Effector CD4-positive, alpha-beta T cell (primary cell): ENCODE measurements at places on chromosomes 3 and 15.

- no peak for DNase-seq
Measured at GRCh38 chr15:96234109-96234892, 96.2 kb upstream of the NR2F2 start.

DNA sequence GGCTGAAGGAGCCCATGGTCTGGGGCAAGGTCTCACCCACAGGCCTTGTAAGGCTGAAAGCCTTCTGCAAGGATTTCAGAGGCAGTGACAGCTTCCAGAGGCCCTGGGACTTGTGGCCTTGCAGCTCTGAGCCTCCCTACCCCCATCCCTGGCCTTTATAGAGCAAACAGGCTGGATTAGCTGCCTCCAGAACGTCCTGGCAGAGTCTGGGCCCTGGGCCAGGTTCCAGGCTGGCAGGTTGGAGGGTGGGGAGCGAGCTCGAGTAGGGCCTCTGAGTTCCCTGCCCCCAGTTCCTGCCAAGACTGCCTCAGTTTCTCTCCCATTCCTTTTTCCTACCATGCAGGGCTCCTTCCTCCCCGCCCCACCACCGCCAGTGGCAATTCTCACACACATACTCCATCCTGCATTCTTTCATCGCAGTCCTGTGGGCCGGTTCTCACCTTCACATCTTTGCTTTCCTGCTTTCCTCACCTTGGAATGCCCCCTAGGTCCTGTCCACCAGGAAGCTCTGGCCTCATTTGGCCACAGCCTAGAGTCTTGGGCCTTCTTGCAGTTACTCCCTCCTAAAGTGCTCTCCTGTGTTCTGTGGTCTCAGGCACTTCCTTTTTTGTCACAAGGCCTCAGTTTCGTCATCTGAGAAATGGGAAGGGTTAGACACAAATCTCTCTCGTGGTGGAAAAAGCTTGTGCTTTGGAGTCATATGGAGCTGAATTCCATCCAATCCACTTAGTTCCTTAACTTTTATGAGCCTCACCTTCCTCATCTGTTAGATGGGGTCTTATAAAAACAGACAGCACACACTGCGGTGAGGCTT lies 2.7 kb downstream of the LMAN1L start:
- no peak for DNase-seq

- DNase-seq, result no peak
Measured at GRCh38 chr3:173957646-173958045, 560.1 kb downstream of the NLGN1 start.

DNA sequence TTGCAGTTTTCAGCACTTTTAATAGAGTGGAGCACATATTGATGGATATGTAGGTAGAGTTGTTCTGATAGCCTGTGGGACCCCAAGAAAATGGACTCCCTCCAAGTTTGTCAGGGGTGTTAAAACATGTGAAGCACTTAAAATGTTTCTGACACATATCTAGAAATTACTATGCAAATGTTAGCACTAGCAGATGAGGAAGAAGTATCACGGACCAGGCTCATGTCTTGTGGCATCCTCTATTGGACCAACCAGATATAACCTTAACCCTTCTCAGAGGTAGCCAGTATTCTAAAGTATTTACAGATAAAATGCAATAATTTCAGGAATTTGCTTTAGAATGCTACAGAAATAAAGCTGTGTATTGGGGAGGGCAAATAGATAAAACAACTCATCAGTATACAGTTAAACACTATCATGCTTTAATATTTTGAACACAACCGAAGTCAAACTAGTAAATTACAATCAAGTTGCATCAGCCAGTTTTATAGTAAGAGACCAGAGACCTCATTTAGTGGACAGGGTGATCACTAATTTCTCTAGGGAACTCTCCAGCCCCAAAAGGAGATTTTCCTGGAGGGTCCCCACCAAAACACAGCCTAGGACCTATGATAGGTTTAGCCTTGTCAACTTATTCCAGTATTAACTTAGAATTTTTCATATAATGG lies 57.2 kb upstream of the FBN1 start:
- no peak for DNase-seq

- DNase-seq, result no peak
Measured at GRCh38 chr3:164612751-164613150, 465.5 kb downstream of the SI start.

DNA sequence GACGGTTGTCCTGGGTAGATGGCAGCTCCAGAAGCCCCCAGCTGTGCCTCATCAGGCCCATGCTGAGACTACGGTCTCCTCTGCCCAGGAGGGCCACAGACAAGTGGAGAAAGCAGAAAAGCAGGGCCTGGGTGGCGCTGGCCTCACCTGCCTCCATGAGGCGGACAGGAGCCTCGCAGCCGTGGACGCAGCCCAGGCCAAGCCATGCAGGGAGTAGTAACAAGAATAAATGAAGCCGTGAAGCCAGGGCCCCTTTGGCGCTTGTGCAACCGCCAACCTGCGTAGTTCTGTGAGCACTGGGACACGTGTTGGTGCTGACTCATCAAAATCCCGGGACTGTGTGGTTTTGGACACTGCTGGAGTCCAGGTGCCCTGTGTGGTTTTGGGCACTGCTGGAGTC lies 12.3 kb upstream of the MUC4 start:
- DNase-seq, result no peak

DNA sequence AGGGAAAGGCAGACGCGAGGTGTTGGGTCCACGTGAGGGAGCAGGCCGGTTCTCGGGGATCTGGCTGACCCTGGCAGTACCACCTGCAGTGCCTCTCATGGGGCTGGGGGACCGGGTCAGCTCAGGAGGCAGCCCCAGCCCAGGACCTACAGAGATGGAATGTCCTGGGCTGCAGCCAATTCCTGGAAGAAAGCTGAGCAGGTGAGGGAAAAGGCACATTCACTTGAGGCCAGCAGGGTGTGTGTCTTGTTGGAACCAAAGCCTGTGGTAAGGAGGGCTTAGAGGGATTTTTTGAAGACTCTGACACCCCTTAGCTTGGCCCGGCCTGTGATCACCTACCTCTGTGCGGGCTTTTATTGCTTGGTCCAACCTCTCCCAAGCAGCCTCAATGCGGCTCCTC lies 15.8 kb downstream of the PLA2G4B start:
- no peak for DNase-seq

DNA sequence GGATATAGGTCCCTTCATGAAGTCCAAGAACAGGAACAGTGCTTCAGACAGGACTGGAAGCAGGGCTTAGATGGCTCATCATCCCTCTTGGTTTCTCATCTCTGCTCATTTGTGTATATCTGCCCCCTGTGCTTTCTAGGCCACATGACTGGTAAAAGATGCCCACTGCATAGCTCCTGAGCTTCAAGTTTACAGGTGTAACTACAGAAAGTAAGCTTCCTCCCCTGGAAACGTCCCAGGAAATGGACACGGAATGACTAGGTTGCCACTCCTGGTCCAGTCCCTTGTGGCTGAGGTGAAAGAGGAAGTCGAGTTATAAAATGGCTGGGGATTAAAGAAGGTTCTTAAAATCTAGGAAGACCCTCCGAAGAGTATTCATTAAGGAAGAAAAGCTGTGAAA lies 32.5 kb downstream of the MYO5A start:
- no peak for DNase-seq

DNA sequence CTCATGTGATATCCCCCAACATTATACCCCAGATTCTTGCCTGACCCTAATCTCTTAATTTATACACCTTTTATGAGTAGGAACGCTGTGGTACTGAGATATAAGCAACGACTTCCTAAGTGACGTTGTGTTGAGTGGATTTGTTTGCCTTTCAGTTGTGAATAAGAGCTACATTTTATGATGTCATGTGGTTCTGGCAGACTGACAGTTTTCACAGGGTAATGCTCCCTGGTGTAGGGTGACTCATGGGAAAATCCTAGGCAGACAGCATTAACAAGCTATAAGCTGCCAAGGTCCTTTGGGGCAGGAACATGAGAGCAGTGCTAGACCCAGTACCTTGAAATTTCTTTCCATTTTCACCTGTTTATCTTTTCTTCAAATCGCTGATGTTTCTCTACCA lies 11.2 kb downstream of the C3orf52 start:
- no peak for DNase-seq

DNA sequence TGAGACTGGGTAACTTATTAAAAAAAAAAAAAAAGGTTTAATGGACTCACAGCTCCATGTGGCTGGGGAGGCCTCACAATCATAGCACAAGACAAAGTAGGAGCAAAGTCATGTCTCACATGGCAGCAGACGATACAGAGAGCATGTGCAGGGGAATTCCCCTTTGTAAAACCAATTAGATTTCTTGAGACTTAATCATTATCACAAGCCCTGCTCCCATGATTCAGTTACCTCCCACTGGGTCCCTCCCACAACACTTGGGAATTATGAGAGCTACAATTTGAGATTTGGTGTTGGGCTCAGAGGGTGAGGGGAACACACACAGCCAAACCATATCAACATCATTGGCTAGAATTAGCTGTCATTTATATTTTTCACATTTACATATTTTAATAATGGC lies 221.0 kb downstream of the RSRC1 start:
- no peak for DNase-seq

GRCh38 chr15:78976691-78977090 lies 31.8 kb upstream of the CTSH start:
- DNase-seq, result no peak

DNA sequence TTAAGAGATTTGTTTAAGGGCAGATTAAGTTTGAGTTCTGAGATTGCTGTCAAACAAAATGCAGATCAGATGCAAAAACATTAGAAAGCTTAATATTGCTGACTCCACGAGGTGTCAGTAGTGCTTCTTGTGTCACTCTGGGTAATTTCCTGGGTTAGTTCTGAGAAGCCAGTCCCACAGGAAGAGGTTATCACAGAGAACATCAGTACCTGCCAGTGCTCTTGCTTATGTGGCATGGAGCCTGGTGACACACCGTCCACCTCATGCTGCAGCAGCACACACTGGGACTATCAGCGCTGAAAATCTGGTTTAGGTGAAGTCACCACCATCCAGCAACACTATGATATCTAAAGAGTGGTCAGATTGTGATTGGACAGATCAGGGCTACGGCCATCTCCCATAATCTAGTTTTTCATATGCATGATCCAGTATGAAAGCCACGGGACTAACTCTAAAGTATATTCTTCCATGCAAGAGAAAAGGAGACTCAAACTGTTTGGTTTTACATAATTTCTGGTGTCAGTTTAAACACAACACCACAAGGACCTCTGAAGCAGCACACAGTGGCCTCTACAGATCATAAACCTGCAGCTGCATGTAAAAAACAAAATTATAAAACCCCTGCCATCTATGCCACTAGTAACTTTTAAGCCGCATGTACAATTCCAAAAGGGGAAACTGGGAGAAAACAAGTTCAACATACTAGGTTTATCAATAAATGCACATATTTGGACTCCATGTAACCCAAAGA lies 36.1 kb upstream of the MYO5C start:
- DNase-seq, result peak; percentile 8

- no peak for DNase-seq
Measured at GRCh38 chr15:78804391-78804792, 6.9 kb downstream of the ADAMTS7 start.

DNA sequence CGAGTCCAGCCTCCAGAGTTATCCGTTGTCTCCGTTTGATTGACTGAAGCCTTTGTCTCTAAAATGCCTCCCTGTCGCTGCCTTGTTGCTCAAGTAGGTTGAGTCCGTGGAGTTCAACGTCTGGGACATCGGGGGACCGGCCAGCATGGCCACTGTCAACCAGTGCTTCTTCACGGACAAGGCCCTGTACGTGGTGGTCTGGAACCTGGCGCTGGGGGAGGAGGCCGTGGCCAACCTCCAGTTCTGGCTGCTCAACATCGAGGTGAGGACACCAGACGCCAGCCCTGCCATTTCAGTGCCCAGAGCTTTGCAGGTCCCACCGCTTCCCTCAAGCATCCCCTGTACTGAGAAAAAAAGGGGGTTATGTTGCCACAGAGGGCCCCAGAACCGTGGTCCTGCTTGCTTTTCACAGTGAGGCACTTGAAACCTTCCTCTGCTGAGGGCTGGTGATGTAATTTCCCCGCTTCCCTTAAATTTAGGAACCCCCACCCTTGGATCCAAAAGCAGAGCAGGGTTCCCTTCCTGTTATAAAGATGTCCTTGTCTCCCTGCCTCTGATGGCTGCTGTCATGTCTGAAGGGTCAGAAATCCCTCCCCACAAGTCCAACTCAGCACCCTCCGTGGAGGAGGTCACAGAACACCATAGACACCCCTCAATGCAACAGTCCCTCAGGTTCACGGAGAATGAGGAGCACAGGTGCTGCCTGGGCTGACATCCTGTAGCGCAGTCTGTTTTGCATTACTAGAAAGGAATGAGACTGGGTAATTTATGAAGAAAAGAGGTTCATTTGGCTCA lies 105.7 kb downstream of the LRRK1 start:
- no peak for DNase-seq

GRCh38 chr3:59885899-59886400 lies 836.1 kb upstream of the CFAP20DC start:
- no peak for DNase-seq

DNA sequence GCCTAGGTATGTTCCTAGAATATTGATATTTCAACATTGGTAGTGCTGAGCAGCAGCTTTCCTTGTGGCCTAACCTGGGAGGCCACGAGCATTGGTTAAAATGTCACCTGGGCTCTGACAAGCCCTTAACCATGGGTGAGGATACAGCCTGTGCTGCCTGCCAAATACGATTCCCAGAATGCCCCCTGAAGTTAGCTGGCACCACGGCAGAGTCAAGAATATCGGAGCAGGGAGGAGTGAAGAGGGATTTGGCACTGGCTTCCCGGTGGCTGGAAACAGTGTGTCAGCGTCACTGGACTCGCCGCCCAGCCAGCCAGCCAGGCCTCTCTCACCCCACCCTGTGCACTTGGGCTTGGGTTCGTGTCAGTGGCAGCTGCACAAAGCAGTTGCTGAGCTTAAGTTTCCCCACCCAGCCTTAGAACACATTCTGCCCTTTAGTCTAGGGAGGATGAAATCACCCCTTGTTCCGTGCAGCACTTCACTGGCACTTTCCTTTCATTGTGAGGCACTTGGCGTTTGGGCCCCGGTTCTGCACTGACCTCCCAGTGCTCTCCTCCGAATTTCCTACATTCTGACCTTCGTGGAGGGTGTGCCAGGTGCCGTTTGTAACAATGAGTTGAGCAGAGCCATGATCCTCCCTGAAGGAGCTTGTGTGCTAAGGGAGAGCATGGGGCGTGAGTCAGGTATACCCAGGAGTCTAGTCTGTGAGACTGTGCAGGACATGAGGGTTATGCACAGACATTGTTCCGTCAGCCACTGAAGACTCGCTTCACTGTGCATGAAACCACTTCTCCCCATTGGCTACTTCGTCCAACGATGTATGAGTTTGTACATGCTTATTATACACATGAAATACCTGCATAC lies 152.8 kb upstream of the BHLHE40 start:
- no peak for DNase-seq
